ENCODE measurements at places on chromosomes 2 and 18. TPM values are rescaled to one million over a fixed set of nuclear protein-coding genes. Genes with fewer than 3 reads are reported as not detected.

DNA sequence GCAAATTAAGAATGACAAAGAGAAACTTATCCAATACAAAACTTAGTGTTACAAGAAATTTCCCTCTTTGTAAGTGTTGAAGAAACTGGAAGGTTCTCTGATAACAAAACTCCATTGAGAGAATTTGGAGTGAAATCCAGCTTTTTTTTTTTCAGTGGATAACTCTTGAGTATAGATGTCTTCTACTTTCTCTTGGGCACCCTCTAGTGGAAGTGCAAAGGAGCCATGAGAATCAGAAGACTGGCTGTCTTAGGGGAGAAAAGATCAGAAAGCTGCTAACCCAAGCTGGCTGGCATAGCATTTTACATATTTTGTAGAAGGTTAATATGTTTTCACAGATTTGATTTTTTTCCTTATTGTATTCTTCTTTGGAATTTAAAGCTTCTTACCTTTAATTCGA, 138.8 kb upstream of the SATB2 start:
- DNase-seq: no peak

DNA sequence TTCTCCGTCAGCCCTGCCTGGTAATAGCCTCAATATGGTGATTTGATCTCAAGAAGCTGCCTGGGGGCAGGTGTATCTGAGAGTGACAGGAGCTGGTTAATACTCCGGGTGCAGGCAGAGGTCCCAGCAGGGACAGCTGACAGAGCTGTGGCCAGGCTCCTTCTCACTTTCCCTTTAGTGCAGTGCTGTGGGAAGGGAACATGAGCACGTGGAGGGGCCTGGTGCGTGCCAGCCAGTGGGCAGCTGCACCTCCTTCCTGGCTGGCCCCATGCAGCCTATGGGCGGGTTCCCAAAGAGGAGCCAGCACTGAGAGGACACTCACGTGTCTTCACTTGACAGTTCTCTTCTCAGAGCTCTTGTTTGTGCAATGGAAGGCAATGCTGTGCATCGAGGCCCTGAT, 9.1 kb downstream of the CNNM4 start:
- DNase-seq: peak; percentile 84

DNA sequence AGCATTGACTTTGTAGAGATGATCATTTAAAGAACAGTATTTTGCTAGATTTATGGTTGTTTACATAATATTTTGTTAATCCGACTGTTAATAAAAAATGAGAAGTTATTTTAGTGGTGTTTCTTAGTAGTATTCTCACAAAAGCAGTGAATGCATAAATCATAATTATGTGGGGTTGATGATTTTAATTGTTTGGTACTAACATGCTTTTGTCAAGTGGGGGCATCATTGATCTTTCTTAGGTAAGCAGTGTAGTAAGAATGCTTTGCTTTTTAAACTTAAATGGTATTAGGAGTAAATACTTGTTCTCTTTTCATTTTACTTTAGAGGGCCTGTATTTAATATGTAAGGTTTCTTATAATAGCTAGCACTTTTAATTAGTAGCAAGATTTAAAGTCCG, 109.2 kb upstream of the OTX1 start:
- no peak for DNase-seq

GRCh38 chr18:37502036-37502435, 63.6 kb downstream of the CELF4 start:
- no peak for DNase-seq

GRCh38 chr2:225399504-225399903, at the start of gene NYAP2:
Gene NYAP2, plus strand, starts transcription at chr2:225399710. Its CDS starts 9,171 bp downstream, at chr2:225408881.
- no peak for DNase-seq

GRCh38 chr2:128497461-128497860, 178.8 kb upstream of the HS6ST1 start:
- DNase-seq: no peak

DNA sequence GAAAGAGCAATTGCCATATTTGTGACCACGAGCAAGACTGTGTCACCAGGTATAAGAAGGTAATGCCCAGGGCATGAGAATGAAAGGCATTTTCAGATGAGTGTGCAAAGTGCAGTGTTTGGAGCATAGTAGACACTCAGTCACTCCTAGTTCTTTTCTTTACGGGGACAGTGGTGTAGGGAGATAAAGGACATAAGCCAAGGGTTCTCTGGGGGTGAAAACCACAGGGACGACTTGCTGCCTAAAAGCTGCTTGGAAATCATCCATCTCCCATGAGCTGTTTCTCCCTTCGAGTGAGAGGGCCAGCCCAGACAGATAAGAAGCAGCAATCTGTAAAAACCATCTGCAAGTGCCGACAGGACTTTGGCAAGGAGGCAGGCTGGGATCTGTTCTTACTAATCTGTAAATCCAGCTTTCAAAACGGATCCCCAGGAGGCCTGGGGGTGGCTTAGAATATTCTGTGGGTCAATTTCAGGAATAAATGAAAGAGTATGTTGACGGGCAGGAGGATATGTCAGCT, 221.6 kb downstream of the LPIN1 start:
- DNase-seq: no peak

DNA sequence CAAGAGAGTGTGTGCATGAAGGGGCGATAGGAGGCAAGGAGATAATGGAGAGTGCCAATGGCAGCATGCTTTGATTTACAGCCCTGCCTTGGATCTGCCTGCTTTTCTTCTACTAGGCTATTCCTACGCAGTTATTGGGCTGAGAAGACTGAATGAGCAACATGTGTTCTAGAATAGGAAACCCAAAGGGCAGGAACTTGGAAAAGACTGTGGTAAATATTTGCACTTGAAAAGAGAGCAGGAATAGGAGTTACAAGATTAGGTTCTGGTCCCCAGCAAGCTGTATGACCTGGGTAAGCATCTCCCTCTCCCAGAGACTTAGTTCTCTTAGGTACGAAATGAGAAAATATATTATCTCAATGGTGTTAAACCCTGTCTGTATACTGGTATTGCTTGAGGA, 367.7 kb downstream of the CLIP4 start:
- no peak for DNase-seq

- no peak for DNase-seq
Observed at GRCh38 chr2:172119089-172119488, 16.4 kb upstream of the DLX2 start.

DNA sequence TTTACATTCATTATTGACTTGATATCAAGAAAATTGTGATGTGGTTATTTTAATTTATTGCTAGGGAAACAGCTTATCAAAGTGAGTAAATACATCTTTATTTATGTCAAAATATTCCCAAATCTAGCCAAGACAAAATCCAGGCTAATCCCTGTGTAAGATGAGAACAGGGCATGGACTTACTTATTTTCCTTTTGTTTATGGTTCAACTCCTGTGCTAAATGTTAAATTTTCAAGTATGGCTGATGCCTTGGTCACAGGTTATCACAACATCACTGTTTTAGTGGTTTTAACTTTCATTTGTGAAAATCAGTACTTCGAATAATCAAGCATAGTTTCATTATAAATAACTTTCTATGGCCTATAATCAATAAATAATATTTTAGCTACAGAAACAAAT, 657.0 kb upstream of the SYT4 start:
- no peak for DNase-seq

DNA sequence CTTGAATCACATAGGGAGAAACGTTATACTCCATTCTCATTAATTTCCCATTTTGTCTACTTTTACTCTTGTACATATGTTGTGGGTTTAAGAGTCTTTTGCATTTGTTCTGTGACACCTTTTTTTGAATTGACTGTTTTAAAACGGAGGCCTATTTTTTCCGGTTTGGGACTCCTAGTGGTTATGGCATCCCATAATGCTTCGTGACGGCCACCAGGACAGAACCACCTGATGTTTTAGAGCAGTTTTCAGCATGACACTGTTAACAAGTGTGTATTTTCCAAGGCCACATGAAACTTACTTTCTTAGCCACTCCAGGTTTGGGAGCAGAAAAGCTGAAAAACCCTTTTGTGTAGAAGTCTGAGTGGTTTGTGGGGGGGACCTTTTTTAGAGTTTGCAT, 8.4 kb downstream of the SOX11 start:
- DNase-seq: no peak

DNA sequence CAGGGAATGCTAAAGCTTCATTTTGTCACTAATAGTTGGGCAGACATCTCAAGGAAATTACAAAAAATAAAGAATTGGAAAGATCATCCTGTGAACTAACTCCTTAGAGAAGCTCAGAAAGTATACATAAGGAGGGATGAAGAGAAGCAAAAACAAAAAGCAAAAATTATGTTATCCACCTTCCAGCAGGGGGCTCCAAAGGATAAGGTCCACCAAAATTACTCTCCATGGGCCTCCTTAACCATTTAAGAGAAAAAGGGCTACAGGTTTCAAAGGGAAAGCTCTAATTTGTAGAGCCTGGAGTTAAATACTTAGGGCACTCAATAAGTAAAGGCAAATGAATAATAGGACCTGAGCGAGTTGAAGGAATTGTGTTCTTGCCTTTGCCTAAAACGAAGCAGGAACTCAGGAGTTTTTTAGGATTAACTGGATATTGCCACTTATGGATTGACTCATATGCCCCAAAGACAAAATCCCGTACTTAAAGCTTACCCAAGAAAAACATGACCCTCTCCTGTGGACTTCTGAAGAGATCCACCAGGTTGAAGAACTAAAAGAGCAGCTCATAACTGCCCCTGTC, 1167.9 kb downstream of the DSC3 start:
- DNase-seq: no peak

- no peak for DNase-seq
Observed at GRCh38 chr2:18749912-18750526, 160.7 kb upstream of the NT5C1B start.

DNA sequence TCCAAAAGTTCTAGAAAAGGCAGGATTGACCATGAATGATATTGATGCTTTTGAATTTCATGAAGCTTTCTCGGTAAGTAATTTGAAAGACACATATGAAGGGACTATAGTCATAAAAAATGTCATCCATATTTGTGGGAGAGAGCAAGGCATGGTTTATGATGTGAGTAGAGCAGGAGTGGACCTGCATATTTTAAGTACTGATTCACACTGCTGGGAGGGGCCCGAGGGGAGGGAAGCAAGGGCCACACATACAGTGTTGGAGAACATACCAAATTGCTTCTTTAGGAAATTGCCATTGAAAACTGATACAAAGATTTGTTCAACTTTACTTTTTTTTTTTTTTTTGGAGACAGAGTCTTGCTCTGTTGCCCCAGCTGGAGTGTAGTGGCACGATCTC, 39.4 kb downstream of the HADHB start:
- DNase-seq: no peak

DNA sequence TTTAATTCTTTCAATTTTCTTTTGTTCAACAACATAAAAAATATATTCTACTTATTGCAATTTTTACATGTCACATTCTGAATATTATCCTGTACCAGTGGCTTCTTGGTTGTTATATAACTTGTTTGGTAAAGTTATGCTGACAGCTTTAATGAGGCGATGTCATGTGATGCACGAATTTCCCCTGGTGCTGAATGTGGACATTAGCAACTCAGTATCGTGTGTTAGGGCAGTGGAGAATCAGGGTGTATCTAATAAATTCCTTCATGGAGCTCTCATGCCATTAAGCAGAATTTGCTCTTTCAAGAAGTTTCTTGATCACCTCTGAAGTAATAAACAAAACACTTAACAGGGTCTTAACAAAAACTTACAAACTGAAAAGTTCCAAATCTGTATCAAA, 99.6 kb upstream of the DNMT3A start:
- DNase-seq: no peak

DNA sequence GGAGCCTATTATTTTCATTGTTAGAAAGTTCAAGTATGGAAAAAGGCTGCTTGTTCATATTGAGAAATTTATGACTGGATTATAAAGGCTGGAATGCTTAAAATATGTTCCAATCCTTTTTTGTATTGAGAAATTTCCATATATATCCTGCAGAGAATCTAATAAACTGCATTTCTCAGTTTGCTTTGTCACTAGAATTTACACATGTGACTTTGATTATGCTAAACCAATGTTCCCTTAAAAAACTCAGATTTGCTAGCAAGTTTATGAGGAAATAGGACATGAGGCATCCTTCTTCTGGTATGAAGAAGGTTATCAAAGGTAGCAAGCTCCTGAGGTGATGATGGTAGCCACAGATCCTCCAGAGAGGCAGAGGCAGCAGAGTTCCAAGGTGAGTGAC, 29.2 kb upstream of the DSEL start:
- DNase-seq: no peak

- no peak for DNase-seq
Observed at GRCh38 chr2:232353096-232353495, 25.5 kb upstream of the ALPP start.

DNA sequence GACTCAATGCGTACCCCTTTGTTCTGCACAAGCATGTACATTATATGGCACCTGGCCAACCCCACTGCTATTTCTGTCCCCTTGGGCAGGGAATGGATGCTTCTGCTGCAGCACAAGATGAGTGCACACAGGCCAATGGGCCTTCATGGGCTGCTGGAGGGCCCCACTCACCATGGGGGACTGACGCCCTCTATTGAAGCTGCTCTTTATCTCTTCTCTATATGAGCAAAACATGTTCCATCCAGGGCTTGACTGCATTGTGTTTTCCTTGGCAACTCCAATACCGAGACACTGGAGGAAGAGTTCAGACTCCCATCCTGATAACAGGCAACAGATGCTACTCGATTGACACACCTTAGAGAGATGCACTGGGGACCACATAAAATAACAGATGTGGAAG, 251.6 kb upstream of the NCKAP5 start:
- no peak for DNase-seq

- no peak for DNase-seq
Observed at GRCh38 chr2:51782921-51783765, 751.2 kb upstream of the NRXN1 start.

- DNase-seq: no peak
Observed at GRCh38 chr18:45166341-45166835, 448.9 kb upstream of the SLC14A2 start.

DNA sequence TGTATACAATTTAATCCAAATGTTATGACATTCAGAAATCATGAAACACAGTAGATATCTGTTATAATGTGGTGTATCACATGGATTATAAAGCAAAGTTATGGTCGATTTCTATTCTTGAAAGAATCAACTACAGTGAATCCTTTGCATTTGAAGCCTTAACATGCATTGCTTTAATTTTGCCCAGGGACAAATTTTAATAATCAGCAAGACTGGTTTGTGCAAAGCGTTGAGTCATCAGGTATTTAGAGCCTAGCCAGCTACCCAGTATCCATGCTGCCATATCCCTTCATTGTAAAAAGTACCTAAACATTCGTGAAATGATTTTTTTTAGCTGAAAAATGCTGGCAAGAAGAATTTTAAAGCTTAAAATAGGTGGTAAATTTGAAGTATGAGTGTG, 8.9 kb upstream of the SPDYA start:
- DNase-seq: no peak

GRCh38 chr2:154554046-154554445, 144.4 kb upstream of the KCNJ3 start:
- no peak for DNase-seq

- no peak for DNase-seq
Observed at GRCh38 chr2:169673921-169674320, 20.3 kb downstream of the CFAP210 start.

The FBXO15 gene
- total RNA-seq: not detected

The CHN1 gene
- 11.7 TPM for total RNA-seq

The AP1S3 gene
- total RNA-seq: 0.35 TPM

The FOXD4L1 gene
- total RNA-seq: not detected

The POMC gene
- total RNA-seq: 9.1 TPM

The CCDC141 gene
- total RNA-seq: 116 TPM

The DSEL gene
- 2.1 TPM for total RNA-seq

The LYG2 gene
- not detected for total RNA-seq

The SLC4A3 gene
- 445 TPM for total RNA-seq

The APOB gene
- 12.5 TPM for total RNA-seq

The FKBP1B gene
- total RNA-seq: 3.1 TPM

The NGEF gene
- total RNA-seq: 0.51 TPM

The RUFY4 gene
- total RNA-seq: not detected

The FIGN gene
- 16.7 TPM for total RNA-seq

Data from Right ventricle myocardium inferior (tissue), 1 donor.